ENCODE measurements at places on chromosomes 11 and 22. TPM values are rescaled to one million over a fixed set of nuclear protein-coding genes. Genes with fewer than 3 reads are reported as not detected.

Gene GNAZ
- 8.8 TPM for total RNA-seq

Gene TRIM48
- not detected for total RNA-seq

GRCh38 chr11:74948546-74948897 lies 369 bp downstream of the XRRA1 start:
- peak overlapping the region; percentile 71 for H3K27ac ChIP-seq
- no peak for DNase-seq
- no peaks in the 10 kb centered on the region for H3K36me3 ChIP-seq
- peak overlapping the region; percentile 92 for H3K4me3 ChIP-seq

DNA sequence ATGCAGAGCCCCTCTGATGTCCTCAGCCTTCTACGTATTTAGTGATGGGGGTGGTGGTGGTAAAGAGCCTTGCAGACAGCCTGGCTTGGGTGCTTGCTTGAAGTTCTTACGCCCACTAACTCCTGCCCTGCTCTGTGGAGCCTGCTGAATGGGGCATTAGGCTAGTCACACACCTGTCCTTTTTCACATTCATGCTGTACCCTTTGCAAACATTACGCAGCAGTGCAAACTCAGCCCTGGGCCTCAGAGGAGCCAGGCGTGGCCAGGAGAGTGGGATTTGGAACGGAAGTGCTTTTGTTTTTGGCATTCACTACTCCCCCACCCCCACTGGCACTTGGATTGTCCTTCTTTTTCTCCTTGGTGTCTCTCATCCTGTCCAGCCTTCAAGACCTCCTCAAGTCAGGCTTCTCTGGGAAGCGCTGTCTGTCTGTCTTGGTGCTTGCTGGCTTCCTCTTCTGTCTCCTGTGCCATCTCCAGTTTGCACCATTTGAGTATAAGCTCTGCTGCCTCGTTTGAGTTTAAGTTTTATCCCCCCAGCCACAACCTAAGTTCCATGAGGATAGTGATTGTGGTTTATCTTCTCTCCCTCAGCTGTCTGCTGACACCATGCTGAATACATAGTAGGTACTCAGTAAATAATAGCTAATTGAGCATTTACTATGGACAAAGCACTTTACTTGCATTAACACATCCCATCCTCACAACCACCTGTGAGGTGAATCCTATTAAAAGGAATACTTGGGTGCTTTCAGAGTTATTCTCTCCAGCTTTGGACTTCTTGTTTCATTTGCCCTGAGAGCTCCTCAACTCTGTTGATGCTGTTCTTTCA lies 26.7 kb downstream of the ZBTB16 start:
- H3K36me3 ChIP-seq, result no peaks in the 10 kb centered on the region
- H3K4me3 ChIP-seq, result no peak overlapping the region
- DNase-seq, result no peak
- H3K27ac ChIP-seq, result no peak overlapping the region
- H3K4me1 ChIP-seq, result peaks cover 47% of the 10 kb centered on the region

Measured in uterus (tissue), 4 donors.